GM10248 (cell line): ENCODE measurements at places on chromosomes 6 and 20.

DNA sequence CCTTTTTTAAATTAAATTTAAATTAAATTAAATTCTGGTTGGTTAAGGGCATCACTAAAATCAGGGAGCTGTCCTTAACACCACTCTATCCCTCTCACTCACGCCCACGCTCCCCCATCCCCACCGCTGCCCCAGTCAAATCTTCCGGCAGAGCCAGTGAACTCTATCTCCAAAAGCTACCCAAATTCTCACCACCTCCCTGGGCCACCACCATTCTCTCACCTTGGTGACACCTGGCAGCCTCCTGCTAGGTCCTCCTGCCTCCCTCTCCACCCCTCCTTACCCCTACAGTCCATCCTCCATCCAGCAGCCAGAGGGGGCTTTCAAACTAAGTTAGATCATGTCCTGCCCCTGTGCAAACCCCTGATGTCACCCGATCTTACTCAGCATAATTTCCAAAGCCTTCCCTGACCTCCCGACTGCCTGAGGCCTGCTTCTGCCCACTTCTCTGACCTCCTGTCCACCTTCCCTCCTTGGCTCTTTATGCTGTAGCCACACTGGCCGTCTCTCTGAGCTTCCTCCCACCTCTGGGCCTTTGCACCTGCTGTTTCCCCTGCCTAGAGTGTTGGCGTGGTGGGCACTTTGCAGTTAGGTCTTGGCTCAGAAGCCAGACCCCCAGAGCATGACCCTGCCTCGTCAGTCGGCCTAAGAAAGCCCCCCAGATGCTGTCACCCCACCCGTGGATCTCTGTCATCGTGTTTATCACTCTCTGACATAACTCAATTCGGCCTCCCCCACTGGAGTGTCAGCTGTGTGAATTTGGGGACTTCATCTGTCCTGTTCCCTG, 24.7 kb downstream of the PTGIS start:
- DNase-seq, result no peak

GRCh38 chr6:75759207-75759606, 10.2 kb downstream of the MYO6 start:
- no peak for DNase-seq

GRCh38 chr6:149711711-149712110, 6.2 kb downstream of the LATS1 start:
- no peak for DNase-seq

DNA sequence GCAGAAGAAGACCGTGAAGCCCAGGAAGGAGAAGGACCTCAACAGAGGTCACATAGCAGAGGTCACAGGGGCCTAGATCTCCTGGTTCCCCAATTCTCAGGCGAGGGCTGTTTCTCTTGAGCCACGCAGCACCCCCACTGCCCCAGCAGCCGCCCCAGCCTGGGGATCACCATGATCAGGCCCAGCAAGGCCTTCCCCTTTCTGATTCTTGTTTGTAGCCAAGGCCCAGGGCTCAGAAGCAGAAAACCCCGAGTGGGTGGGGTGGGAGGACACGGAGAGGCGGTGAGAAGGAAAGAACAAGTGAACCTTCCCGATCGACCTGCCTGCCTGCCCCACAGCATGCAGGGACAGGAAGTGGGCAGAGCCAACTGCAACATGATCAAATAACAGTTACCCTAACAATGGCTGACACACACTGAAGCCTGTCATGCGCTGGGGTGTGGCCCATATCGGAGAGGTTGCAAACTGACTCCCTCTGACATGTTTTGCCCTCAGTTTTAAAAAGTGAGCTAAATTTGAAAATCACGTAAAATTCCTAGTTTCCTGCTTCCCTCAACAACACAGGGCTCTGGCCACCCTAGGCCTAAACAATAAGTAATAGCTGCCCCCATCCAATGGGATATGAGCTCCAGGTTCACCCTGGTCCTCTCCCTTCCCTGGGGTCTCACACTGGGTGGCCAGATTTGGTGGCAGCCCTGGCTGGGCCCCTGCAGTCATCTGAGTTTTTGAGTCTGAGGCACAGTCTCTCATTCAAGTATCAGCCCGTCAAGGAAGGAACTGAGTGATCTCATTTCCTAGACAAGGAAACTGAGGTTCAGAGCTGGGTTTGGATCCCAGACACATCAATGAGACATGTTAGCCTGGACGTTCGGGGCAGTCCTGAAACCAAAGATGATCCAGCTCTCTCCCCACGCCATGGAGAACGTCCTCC, 6.5 kb downstream of the PEDS1 start:
- peak; percentile 76 for DNase-seq

DNA sequence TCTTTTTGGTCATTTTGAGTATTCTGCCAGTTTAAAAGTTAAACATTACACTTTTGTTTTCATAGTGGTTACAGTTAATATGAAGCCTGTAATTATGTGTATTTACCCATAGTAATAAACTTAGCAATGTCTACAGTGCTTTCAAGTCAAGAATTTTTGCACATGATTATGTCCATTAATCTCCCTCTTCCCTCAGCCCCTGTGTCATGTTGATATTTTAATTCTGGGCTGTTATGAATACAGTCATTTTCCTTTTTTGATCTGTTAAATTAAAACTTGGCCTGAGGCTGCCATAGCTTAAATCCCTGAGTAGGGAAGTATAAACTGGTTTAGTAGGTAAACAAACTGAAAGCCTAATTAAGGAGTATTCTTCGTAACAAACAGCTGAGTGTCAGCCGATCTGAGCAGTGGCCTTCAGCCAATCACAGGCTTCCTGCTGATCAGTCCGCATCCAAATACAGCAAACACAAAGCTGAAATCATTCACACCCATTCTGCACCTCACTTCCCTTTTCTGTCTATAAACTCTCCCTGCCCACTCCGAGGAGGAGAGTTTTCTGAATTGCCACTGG, 9.5 kb upstream of the SFT2D1 start:
- DNase-seq, result peak; percentile 69

DNA sequence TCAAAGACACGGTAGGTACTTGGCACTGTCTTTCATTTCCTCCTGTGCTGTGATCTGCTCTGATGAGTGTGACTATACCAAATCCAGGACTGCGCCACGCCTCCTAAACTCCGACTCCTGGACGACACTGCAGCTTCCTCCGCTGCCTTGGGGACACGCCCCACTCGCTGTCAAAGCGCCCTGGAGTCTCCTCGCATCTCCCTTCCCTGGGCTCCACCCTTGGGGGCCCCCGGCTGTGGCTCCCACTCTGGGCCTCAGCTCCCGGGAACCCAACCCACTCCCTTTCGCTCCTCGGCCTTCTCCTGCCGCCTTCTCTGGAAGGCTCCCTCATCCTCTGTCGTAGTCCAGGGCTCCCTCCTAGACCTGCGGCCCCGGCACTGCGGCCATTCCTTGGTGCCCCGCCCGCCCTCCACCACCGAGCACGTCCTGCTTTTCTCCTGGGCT, 61.2 kb downstream of the RSPH3 start:
- no peak for DNase-seq

- DNase-seq, result no peak
Measured at GRCh38 chr6:7730784-7731227, 4.9 kb downstream of the BMP6 start.

DNA sequence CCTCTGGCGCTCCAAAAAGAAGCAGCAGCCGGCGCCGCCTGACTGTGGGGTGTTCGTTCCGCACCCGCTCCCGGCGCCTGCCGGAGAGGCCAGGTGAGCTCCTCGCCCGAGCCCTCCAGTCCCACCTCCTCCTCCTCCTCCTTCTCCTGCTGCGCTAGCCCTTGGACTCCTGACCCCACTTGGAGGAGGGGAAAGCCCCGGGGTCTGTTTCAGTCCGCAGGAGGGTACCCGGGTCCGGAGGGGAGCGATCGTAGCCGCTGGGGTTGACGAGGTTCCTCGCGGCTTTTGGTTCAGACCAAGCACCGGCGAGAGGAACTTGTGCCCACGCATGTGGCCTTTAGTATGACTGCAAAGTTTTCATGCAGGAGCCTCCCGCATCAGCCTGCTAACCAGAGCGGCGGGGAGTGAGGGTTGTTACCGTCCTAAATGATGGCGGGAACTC, 493 bp downstream of the CRYBG1 start:
- DNase-seq, result peak; percentile 48

DNA sequence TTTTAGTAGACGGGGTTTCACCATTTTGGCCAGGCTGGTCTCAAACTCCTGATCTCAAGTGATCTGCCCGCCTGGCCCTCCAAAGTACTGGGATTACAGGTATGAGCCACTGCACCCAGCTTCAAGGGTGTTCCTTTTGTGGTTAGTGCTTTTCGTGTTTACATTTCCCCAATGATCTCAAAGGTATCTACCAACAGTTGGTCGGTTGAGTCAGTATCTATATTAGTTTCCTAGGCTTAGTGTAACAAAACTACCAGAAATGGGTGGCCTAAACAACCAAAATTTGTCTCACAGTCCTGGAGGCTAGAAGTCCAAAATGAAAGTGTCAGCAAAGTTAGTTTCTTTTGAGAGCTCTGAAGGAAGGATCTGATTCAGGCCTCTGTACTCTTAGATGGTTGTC, 30.1 kb downstream of the CASP8AP2 start:
- DNase-seq, result peak; percentile 49
